ENCODE measurements at places on chromosomes 1 and 21.

DNA sequence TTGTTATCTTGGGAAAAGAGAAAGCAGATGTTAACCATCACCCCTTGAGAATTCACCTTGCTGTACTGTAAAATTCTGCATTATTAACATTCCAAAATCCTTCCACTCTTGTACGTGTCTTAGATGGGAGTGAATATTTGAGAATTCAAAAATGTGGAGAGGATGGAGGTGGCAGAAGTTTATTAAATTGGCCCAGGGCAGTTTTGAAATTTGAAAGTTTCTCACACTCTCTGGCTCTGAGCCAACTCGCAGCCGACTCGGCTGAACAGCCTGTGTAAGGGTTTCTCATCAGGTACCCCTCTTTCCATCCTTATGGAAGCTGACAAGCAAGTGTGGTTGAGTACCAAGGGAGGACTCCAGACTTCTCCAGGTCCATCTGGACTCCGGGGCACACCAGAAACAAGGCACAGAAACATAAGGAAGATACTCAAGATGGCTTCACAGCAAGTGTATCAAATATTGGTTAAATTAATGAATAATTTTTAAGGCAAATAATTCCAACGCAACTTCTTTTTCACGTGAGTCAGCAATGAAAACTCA lies 45.1 kb downstream of the RRAGC start:
- DNase-seq = no peak

- no peak for DNase-seq
These were observed 669 bp downstream of the KCNQ4 start for GRCh38 chr1:40784141-40784770.

DNA sequence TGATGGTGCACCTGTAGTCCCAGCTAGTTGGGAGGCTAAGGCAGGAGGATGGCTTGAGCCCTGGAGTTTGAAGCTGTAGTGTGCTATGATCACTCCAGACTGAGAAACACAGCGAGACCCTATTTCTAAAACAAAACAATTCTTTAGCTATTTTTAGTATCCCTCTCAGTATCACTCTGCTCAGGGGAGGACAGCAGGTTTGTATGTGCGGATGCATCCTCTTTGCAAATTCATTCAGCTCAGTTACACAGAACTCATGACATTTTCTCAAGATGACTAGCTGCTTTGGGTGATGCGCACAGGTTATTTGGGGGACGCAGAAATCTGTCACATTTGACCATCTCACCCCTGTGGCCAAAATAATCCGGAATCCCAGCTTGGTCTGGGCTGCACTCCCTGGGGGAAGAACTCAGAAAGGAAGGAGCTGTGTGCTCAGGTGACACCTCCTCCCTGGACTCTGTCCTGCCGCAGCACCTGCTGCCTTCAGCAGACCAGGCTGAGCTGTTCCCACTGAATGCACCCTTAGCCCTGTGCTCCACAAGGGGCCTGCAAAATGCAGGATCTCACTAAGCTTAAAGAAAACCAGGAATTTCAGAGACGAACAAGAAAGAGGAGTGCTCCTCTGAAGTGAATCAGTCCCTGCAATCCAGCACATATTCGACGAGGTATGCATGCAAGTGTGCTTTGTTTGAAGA lies 89.5 kb upstream of the PGBD5 start:
- DNase-seq = no peak

DNA sequence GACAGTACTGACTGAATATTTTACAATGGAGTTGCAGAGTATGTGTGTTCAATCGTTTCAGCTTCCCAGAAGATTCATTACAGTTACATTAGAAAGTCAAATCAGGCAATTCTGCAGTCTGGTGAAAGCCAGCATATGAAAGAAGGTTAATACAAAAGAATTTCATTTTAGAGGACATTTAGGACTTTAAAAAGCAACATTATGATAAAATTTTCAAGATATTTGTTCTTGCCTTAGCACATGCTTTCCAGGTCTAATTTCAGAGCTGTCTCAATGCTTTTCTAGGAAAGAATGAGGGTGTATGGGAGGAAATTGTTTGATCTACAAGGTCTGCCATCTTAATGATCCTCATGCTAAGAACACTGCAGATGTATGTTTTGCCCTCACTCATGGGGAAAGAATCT lies 63.2 kb downstream of the RERE start:
- DNase-seq = no peak

- no peak for DNase-seq
These were observed 72.8 kb downstream of the NRIP1 start for GRCh38 chr21:14991957-14992356.

GRCh38 chr1:28370239-28371009 lies 884 bp downstream of the PHACTR4 start:
- peak; percentile 19 for DNase-seq

DNA sequence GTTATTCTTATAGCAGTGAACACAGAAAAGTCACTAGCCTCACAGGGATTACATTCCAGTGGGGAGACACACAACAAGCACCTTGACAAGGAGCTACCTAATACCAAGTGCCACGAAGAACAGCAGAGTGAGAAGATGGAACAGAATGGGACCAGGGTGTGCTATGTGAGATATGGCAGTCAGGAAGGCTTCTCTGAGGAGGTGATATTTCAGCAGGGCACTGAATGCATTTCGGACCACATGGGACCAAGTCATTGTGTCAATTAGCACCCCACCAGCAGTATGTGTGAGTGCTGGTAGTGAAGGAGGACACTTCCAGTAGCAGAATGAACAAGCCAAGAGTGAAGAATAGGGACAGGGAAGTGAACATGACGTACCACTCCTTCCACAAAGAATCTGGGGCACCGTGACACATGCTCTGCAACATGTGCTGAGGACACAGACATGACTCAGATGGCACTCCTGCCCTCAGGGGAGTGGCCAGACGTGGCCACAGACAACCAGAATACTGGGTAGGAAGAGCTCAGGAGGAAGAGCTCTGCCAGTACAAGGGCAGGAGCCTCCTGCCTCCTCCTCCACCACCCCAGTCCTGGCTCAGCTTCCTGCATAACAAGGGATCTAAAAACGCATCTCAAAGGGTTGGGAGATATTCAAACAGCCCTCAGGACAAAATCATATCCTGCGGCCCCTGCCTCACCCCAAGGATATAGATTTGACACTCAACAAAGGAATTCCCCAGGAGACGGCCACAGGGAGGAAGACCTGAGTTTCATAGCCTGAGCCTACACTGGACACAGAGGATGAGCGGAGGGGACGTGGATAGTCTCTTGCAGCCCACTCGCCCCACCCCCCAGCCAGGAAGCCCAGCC lies 102.5 kb downstream of the TRABD2B start:
- DNase-seq = no peak

- no peak for DNase-seq
These were observed 30.6 kb downstream of the CDKN2C start for GRCh38 chr1:51000651-51001050.

All from progenitor cell of endocrine pancreas (in vitro differentiated cells).